ENCODE measurements at places on chromosomes 1 and 21.

- no peak for DNase-seq
Observed at GRCh38 chr1:21586222-21586621, 77.0 kb downstream of the ALPL start.

DNA sequence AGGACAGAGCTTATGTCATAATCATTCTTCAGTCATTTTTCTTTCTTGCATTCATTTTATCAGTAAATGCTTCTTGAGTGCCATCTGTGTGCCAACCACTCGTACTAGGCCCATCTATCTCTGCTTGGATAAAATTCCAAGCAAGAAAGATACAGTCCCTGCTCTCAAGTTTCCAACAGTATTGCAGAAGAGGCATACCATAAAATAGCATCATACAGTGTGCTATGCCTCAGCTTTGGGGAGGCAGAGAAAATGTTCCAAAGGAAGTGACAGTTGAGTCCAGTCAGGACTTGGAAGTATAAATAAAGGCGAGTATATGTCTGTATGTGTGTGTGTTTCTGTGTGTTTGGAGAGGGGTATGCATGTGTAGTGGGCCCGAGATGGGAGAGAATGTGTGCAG lies 113.4 kb upstream of the HOOK1 start:
- DNase-seq: no peak

GRCh38 chr1:231284441-231284840 lies 43.4 kb downstream of the GNPAT start:
- no peak for DNase-seq

GRCh38 chr1:86582161-86582560 lies 35.3 kb downstream of the CLCA4 start:
- DNase-seq: no peak

DNA sequence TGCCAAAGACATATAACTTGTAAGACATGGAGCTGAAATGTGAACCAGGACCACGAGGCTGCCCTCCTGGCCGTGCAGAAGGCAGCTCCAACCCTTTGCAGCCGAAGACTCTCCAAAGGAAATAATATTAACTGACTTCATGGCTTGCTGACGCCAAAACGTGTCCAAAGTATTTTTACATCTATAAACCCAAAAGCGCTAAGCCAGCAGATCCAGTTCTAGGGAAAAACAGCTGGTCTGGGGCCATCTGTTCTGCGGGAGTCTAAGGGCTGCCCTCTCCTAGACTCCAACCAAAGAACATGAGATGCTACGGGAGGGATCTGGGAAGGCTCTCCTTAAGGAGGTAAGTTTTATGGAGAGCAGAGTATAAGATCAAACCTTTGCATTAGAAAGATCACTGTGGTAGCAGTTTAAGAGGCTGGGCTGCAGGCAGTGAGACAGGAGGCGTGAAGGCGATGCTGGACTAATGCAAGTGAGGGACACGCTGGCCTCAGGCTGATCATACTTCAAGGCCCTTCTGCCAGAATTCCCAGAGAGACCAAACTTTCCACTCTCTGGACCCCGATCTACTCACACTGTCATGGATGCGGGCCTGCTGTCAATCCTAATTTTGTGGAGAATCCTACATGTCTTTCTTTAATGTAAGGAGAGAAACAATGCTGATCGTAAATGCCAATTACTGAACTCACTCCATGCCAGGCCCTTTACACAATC lies 1.2 kb downstream of the TMEM53 start:
- no peak for DNase-seq

DNA sequence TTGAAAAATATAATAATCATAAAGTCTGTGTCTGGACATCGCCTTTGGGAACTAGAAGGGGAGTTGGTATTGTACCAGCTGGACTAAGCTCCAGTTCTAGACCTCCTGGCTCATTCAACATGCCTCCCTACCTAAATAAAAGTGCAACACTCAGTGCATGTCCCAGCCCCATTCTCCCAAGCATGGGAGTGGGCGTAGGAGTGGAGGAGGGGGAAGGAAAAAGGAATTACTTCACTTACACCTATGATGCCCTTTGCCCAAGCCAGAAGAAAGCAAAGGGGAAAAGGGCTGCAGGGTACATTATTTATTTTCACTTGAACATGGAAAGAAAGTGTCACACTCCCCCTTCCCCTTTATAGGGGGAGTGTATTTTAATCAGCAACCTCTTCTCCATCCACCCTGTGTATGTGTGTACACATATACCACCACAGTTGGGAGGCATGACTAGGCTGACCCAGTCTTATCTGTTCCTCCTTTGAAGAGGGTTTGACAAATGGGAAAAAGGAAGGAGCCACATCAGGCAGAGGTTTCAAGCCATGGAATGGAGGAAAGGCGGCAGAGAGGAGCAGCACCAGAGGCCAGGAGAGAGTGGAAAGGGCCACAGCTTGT lies 3.2 kb downstream of the NIT1 start:
- DNase-seq: no peak

- no peak for DNase-seq
Observed at GRCh38 chr1:119506941-119507340, at the start of gene HSD3B1. Gene HSD3B1, plus strand, starts transcription at chr1:119507210. Its CDS starts 267 bp downstream, at chr1:119507477.

- no peak for DNase-seq
Observed at GRCh38 chr1:207389728-207390464, 64.2 kb upstream of the CR2 start.

- no peak for DNase-seq
Observed at GRCh38 chr21:46229923-46230260, 1.3 kb upstream of the LSS start.

Data from vagina (tissue), 2 donors.